ENCODE measurements at places on chromosomes 12 and 14.

GRCh38 chr12:132617135-132617701 lies 1.4 kb upstream of the P2RX2 start:
- DNase-seq = no peak

DNA sequence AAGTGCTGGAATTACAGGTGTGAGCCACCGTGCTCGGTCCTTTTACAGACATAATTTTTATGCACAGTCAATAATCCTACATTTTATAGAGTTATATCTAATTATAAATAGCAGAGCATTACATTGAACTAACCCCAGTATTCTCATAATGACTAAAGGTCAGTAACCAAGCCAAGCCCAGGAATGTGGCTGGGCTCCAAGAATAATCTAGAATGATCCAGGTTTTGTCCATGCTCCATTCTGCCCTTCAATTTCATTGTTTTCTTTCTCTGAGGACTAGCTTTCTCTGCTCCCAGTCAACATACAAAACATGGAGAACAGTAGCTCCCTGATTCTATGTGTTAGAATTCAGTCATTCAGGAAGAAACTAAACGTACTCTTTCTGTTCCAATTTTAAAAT lies 92.1 kb upstream of the KRR1 start:
- DNase-seq = no peak

DNA sequence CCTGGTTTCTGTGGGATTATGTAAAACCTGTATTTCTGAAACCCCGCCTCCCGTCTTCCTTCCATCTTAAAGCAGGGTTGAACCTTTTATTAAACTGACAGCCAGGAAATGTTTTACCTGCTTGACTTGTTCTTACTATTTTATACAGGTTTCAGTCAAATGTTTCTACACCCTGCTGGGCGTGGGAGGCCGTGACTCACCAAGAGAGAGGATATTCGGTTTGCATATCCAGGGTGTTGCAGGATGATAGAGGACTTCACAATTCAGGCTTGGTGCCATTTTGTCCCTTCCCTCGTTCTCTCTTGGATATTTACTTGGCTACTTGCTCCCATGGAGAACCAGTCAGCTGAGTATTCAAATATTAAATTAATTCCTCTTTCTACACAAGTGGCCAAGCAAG lies 69.7 kb downstream of the ARF6 start:
- no peak for DNase-seq

DNA sequence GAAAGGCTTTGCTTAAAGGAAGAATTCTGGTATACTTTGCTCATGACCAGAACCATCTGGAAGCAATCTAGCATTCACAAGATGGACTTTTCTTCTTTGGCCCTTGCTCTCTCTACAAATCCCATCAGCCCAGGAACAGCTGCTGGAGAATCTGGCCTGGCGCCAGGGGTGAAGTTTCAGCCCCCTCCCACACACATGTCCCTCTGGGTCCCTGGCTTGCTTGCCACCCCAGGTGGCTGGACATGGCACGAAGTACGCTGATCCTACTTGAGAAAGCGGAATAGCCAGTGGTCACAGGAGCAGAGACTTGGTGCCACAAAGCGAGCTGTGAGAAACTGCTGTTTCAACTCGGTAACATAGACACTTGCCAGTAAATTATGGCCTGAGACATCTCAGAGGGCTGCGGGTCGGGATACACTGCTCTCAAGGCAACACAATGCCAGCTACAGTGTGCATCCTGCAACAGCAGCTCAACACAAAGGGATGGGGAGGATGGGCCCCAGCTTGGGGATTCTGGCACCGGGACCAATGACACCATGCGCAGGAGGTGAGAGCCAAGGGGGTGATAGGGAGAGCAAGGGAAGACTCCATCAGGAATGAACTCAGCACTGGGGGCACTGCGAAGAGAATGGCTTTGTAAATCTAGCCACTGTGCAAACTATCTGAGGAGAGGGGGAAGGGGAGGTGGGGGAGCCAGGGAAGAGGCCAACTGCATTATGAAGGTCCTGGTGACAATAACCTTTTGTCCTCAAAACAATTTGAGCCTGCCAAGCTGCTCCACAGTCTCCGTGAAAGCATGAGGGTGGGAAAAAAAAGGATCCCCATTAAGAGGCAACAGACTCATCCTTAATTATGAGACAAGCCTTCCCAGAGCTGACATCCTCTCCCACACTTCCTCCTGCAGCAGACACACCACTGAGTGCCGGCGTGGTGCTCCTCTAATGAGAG lies 219.9 kb downstream of the PPM1H start:
- DNase-seq = no peak

DNA sequence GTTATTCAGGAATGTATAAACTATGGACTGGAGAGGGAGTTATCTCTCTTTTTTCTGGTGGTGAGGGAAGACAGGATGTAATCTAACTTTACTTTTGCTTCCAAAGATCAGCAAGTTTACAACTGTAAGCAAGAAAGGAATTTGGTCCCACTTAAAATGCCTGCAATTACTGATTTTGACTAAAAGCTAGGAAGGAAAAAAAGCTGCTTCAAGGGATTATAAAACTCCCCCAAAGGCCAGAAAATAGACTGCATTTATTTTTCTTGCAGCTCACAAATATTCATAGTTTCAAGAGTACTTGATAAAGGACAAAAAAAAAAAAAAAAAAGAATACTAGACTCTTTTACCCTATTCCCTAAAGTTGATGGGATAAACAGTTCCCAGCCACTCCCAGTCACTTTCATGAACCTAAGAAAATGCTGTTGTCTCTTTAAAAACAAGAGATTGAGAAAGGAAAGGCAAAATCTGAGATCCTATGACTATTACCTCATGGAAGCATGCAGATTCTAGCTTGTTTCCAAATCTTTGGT lies 128.7 kb upstream of the BMP4 start:
- DNase-seq = no peak

- DNase-seq = no peak
Observed at GRCh38 chr12:3117144-3117581, 40.0 kb downstream of the TSPAN9 start.

DNA sequence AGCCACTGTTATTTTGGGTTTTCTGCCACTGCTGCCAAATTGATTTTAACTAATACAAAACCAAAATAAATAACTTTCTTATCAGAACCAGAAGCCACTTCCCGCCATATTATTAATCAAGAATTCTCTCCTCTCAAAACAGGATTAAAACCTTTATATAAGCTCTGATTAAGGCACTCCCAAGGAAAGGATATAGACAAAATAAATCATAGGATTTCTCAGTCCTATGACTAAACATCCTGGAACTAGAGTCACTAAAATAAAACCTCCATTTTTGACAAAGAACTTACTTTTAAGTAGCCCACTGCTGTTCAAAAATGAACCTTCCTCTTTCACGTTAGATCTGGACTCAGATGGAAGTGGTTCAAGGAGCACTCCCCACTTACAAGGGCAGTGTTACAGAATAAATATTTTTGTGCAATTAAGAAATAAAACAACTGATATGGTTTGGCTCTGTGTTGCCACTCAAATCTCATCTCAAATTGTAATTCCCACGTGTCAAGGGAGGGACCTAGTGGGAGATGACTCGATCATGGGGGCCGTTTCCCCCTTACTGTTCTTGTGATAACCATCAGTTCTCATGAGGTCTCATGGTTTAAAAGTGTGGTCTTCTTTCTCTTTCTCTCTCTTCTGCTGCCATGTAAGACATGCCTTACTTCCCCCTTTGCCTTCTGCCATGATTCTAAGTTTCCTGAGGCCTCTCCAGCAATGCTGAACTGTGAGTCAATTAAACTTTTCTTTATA lies 26.4 kb downstream of the GXYLT1 start:
- no peak for DNase-seq

GRCh38 chr12:110622582-110622981 lies 8.7 kb downstream of the TCTN1 start:
- DNase-seq = no peak

DNA sequence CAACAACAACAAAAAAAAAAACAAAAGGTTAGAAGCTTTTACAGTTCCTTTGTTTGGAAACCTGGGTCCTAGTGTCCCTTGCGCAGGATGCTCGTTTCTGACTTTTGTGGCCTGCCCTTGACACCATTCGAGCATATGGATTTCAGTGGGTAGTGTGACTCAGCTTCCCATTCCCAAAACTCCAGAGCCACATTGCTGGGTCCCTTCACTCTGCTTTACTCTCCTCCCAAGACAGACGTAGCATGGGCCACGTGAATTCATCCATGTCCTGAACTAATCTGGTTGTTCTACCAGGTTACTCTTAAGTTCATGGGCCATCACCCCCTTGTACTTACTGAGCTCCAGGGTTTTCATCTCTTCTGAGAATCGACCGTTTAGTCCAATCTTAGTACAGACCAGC lies 68.0 kb upstream of the MAX start:
- DNase-seq = no peak

GRCh38 chr12:117685110-117685926 lies 283.5 kb downstream of the KSR2 start:
- DNase-seq = peak; percentile 26

- DNase-seq = no peak
Observed at GRCh38 chr14:44897845-44898151, 63.9 kb downstream of the KLHL28 start.

DNA sequence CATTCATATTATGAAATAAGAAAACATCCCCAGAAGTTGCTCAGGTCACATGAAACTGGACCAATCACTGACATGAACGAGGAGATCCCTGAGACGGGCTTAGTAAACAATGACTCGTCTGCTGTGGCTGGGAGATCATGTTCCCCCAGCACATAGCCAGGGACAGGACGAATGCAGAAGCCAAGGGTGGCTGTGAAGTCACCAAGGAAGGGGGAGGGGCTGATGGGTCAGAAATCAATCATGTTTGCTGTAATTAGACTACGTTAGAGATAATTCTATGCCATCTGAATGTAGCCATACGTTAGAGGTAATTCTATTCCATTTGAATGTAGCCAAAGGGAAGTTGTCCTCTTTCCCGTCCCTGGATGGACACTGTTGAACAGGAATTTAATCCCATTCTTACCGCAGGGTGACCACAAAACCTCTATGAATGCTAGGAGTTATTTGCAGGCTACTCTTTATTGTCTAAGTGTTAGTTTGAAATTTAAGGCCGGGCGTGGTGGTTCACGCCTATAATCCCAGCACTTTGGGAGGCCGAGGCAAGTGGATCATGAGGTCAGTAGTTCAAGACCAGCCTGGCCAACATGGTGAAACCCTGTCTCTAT lies 332.9 kb downstream of the TMEM132D start:
- DNase-seq = no peak

DNA sequence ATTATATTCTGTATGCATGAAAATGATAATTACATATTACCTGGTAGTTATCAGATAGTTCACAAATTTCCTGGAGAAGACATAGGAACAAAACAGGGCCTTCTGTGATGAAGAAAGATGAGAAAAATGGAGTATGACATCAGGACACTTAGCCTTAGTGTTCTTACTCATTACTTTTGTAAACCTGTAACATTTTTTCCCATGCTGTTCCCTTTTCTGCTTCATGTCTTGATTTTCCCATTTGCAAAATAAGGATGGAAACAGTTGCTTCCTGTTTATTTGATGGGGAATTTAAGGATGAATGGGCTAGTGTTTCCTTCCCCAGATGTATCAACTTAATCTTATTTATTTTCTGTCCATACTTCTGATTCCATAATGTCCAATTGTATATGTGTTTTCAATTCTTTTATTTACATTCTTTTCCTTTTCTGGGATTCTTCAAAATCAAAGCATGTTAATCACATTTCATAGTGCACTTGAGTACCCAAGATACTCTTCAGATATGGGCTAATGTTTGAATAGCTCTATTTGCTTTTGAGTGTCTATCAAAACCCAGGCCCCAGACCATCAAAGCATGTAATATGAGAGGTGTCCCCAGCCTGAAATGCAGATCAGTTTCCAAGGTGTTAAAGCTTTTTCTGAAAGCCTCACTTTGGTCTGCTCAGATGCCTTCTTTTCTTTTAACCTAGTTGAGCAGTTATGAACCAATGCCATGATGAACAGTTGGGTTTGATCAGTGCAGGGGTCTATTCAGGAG lies 260.5 kb downstream of the RAD51B start:
- DNase-seq = no peak

DNA sequence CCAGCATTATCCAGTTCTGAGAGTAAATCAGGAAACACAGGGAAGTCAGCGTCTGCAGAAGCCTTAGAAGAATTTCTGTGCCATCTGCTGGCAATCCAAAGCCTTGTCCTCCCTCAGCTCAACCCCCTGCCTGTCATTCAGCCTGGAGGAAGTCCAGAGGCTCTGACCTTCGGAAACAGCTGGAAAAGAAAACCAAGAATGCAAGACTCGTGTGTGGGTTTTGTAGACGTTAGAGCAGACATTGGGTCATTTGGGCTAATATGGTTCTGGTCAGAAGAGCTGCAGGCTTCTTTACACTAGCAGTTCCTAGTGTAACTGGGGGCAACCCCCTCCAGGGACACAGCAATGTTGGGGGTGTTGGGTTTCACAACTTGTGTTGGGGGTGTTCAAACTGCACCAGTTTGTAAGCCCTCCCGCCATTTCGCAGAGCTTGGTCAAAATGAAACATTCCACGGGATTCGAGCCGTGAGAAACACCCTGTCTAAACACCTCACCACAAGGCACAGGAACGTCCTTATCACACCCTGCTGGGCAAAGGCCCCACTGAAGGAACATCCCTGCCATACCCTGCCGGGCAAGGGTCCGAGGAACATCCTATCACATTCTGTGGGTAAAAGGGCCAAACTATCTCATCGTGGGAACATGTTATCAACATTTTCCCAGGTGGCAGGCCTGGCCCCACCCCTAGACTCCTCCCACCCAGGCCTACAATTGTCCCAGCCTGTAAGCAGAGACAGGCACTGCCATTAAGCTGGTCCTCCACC lies 21.0 kb upstream of the SERPINA4 start:
- no peak for DNase-seq

DNA sequence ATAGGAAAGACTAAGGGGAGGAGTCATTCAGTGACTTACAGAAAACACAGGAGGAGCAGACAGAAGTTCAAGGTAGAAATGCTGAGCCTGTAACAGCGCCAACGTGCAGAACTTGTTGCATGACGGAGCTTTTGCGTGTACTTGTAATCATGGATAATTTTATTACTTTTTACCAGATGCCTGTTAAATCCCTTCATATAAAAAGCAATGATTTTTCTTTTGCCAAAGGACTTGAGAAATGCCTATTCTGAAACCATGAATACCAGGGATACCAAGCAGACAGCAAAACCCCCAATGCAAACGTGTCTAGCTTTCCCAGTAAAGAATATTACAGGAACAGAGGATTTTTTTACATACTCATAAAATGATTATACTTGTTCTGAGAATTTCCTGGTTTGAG lies 163.6 kb upstream of the GSC start:
- no peak for DNase-seq

DNA sequence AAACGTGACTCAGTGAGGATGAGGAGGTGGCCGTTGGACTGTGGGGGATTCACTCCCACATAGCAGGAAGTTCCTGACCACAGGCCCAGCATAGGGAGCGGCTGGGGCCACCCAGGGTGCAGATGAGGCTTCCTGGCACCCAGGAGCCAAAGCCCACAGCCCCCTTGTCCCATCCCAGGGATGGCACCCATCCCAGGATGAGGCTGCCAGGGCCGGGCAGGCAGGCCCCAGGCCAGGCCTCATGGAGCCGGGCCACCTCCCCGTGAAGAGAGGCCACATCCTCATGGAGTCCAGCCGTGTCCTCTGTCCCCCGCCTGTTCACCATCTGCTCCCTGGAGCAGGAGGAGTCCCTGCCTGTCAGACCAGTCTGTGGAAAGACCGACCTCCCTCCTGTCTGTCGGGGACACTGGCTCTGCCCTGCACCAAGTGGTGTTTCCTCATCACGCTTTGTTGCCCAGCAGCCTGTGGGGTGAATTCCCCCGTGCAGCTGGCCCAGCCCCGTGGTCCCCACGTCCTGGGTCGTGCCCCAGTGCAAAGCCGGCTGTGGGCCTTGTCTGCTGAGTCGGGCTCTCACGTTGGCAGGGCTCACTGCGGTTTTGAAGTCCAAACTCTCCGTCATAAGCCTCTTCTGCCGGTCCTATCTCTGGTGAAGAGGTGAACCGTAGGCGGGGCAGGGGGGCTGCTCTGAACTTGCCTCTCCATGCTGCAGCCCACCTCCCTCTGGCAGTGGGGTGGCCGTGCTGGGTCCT lies 24.5 kb downstream of the MMP17 start:
- DNase-seq = no peak
